ENCODE measurements at places on chromosomes 6 and 20.

GRCh38 chr6:41226752-41227151, 1.4 kb upstream of the TREML4 start:
- no peak for DNase-seq

- no peak for DNase-seq
These were observed 150.7 kb upstream of the PRDM1 start for GRCh38 chr6:105935416-105935815.

DNA sequence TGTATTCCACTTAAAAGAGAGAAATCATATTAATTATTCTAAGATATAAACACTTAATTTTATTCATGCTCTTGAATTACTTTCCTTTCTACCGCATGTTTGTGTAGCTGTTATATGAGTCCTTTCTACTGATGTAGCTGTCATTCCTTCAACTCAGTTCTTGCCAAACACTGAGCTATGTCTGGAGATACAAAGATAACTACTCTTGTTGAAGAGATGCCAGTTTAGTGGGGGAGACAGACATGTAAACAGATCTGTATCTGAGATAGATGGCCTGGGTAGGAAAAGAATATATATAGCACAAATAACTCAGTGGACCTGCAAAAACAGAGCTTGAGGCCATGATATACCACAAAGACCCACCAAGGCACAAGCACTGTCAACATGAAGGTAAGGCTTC, 157.3 kb downstream of the BTBD9 start:
- no peak for DNase-seq

- no peak for DNase-seq
These were observed 713 bp upstream of the ELMO2 start for GRCh38 chr20:46406986-46407670.

GRCh38 chr6:108579328-108579721, 18.6 kb downstream of the FOXO3 start:
- DNase-seq: no peak

DNA sequence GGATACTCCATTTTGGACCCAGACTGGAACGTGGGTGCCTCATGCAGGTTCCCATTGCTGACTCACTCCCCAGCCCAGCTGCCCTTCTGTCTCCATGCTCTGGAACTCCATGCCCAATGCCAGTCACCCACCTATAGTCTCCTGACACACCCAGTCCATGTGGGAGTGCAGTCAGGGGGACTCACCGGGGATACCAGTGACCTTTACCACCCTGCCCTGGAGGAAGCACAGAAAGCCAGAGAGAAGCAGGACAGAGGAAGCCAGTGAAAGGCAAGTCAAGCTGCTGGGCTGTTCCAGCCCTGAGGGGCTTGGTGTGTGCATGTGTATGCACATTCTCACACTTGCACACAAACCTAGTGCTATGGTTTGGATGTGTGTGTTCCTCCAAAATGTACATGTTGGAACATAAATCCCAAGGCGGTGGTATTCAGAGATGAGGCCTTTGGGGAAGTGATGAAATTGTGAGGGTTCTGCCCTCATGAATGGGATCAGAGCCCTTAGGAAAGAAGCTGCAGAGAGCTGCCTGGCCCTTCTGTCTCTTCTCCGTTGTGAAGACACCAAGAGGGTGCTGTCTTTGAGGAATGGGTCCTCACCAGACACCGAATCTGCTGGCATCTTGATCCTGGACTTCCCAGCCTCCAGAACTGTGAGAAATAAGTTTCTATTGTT, 121.4 kb upstream of the MAFB start:
- no peak for DNase-seq

- no peak for DNase-seq
These were observed 16.3 kb downstream of the GPX5 start for GRCh38 chr6:28541996-28542395.

GRCh38 chr6:73062837-73063236, 162.5 kb downstream of the KHDC1L start:
- DNase-seq: no peak

DNA sequence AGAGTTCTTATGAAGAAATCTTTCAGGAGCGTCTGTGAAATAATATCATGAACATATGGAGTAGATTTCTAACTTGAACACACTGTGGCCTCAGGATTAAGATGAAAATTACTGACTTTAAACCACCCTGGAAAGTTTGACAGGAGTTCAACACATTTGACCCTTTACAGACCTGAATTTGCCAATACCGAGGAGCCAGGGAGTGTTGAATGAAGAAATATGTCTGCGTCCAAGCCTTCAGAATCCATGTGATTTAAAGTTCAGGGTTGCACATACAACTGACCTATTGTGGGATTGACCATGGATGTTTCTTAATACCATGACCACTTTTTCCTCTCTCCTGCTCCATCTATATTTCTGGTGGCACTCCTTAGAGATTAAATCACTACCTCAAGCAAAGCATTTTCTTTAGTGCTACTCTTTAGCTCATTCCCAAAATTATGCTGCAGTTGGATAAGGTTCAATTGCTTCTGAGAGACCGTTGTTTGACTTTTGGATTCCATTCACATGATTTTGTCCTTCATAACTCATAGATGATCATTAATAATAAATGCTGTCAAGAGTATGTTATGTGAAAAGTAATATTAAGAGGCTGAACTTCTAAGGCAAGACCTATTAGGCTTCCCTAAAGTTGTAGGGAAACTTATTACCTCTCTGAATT, 57.4 kb downstream of the PRL start:
- DNase-seq: no peak

GRCh38 chr6:2738373-2738979, 12.2 kb downstream of the MYLK4 start:
- DNase-seq: peak; percentile 19

DNA sequence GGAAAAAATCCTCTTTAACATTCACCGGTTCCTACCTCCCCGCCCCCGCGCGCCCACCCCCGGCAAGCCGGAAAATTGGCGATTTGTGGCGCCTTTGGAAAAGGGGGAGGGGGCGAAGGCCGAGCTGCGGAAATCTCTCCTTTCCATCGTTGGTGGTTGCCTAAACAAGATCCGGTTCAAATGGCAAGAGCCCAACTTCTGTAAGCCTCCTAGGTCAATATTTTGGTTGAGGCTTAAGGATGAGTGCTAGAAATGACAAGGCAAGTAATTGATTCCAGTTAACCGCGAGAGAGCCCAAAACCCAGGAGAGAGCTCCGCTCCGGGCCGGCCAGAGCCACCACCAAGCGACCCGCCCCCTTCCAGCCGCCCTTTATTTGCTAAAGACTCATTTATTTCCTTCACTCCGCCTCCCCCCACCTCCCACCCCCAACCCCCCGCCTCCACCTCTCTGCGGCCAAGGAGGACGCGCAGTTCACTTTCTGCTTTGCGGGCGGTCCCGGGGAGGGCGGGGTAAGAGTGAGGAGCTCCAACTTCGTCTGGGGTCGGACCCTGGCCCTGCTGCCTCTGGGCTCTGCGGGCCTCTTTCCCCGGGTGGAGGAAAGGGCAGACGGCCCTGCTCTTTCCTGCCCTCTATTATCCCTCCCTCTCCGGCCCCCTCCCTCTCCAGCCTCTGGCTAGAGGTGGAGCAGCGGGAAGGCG, 838 bp upstream of the NKX2-2 start:
- peak; percentile 51 for DNase-seq

- DNase-seq: peak; percentile 51
These were observed 49.6 kb upstream of the CCDC28A start for GRCh38 chr6:138724015-138724414.

GRCh38 chr6:153613719-153614455, 425.2 kb upstream of the OPRM1 start:
- DNase-seq: no peak

- no peak for DNase-seq
These were observed 35.8 kb upstream of the AAR2 start for GRCh38 chr20:36200451-36200850.

DNA sequence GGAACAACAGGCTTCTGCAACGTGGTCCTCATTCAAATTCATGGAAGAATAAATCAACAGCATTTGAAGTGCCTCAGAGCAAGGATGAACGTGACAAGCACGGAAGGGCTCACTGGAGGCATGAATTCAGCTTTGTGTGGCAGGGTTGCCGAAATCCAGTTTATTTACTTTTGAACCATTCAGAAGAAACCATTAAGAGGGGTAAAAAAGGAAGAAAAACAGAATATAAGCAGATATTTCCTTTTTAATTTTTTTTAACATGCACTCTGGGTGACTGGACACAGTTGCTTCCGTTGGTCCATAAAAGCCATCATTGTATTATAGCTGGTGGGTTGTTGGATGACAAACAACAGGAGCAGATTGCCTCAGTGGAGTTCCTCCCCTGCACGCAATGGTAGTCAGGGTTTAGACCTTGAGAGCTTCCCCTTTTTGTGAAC, 17.3 kb upstream of the SNRPB2 start:
- DNase-seq: no peak

DNA sequence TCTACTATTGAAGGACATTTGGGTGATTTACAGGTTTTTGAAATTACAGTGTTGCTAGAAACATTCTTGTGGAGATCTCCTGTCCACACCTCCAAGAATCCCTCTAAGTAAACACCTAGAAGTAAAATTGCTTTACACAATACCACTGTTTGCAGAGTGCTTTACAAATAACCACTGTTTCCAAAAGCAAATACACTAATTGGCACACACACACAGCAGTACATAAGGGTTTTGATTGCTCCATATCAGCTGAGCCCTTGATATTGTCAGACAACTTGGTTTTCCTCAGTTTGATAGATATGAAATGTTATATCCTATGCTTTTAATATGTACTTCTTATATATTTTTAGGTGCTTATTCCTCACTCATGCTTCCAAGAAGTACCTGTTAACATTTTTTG, 6.3 kb downstream of the HMGN4 start:
- no peak for DNase-seq

- no peak for DNase-seq
These were observed 904 bp downstream of the B3GALT4 start for GRCh38 chr6:33277663-33278391.

DNA sequence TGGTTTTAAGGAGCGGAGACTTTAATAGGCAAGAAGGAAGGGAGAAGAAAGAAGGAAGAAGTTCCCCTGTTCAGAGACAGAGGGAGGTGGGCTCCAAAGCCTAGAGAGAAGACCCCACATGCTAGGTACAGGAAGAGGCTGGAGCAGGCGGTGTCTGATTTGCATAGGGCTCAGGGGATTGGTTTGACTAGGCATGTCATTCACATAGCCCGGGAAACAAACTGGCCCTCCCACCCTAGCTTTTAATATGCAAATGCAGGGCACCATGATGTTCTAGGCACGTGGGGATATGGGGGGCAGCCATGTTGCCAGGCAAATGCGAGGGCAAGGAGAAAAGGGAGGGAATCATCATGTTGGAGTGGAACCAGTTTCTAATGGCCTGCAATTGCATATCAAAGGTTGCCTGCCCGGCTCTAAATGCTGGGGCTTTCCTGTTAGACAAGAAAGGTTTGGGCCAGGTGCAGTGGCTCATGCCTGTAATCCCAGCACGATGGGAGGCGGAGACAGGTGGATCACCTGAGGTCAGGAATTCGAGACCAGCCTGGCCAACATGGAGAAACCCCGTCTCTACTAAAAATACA, 34.3 kb upstream of the AGPAT4 start:
- DNase-seq: no peak

GRCh38 chr6:135192256-135193174, 11.4 kb downstream of the MYB start:
- DNase-seq: no peak

DNA sequence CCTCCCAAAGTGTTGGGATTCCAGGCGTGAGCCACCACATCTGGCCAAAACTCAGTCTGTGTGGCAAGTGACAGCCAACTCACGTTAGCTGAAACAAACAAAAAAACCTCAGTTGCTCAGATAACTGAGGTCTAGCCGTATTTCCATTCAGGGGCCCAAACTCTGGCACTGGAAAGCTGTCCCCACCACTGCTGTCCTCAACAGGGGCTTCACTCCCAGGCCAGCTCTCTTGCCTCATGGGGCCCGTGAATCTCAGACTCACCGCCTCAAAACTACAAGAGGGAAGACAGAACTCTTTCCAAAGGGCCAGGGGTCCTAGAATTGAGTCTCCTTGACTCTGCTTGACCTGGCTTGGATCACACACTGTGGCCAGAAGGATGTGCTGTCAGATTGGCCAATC, 7.4 kb downstream of the TTPAL start:
- no peak for DNase-seq

GRCh38 chr20:23917024-23917725, 37.6 kb upstream of the CST5 start:
- DNase-seq: no peak

- no peak for DNase-seq
These were observed 376.7 kb downstream of the SMOC2 start for GRCh38 chr6:168817558-168818159.

- no peak for DNase-seq
These were observed 542 bp upstream of the AFG1L start for GRCh38 chr6:108294297-108294726.

DNA sequence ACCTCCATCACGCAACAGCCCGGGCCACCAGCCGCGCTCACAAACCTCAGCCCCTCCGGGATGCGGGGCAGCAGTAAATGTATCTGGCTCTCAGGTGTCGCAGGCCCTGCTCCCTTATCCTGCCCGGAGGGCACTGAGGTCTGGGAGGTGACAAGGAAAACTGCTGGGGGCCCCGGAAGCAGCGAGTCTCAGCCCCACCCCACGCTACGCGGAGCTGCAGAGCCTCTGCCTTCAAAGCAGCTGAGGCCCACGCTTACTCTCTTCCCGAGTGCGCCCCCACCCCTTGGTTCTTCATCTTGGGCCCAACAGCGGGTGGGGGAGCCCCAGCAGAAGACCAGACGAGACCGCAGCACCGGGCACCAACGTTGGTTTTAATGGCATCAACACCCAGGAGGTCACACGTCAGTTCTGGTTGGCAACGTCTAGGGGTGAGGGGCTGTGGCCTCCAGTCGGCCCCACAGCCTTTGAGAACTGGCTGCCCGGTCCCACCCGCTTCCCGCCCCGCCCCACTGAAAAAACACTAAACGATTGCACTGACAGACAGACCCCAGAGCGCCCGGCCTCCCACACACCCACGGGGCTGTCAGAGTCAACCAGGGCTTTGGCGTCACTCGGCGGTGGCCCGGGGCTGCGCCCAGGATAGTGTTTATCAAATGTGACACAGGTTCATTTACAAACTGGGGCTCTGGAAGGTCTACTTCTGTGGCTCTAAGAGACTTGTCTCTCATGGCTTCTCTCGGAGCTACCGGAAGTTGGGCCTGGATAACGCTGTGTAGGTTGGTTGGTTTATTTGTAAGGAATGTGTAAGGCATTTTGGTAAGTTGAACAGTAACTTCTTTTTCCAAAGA, 43.7 kb downstream of the DSTN start:
- DNase-seq: no peak

GRCh38 chr6:77462359-77463307, 658 bp downstream of the HTR1B start:
- DNase-seq: peak; percentile 30

DNA sequence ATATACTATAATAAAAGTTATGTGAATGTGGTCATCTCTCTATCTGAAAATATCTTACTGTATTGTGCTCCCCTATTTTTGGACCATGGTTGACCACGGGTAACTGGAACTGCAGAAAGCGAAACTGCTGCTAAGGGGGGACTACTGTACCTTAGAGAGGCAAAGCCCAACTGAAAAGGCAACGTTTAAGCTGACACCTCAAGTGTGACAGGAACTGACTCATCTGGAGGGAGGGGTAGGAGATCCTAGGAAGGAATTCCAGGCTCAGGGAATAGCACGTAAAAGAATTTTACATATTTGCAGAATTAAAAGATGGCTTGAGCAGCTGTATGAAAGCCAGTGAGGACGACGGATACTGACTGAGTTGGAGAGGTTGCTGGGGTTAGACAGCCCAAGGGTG, 34.8 kb downstream of the ELOVL2 start:
- no peak for DNase-seq

- DNase-seq: no peak
These were observed 119.2 kb upstream of the CCN2 start for GRCh38 chr6:132070356-132070755.
